NCI-H2107 (cell line): ENCODE measurements at places on chromosomes 4 and X.

DNA sequence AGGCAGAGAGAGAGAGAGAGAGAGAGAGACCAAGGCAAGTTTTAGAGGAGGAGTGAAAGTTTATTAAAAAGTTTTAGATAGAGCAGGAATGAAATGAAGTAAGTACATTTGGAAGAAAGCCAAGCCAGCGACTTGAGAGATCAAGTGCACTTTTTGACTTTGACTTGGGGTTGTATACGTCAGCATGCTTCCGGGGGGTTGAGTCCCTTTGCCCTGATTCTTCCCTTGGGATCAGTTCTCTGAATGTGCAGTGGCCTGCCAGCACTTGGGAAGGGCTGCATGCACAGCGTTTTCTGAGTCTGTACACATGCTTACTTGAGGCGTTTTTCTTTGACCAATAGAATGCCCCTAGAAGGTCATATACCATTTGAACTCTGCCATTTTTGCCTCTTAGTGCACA is 400.5 kb downstream of the PDGFC start:
- no peak for DNase-seq

DNA sequence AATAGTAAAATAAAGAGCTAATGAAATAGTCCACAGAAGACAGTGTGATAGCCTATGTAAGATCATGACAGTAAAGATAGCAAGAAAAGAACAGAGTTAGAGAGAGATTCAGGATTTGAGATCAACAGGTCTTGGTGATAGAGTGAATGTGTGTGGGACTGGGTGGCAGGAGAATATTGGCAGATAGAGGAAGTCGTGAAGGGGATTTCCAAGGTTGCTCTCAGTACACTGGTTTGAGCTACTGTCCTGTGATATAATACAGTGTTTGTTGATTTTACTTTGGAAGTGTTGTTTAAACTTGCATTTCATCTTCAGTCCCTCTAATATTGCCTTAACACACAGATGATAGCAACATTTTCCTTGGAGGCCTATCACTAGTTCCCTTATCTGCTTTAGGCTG is 44.1 kb downstream of the DTHD1 start:
- DNase-seq = no peak

- no peak for DNase-seq
These were observed 76.8 kb downstream of the LNX1 start for GRCh38 chr4:53514509-53514908.

DNA sequence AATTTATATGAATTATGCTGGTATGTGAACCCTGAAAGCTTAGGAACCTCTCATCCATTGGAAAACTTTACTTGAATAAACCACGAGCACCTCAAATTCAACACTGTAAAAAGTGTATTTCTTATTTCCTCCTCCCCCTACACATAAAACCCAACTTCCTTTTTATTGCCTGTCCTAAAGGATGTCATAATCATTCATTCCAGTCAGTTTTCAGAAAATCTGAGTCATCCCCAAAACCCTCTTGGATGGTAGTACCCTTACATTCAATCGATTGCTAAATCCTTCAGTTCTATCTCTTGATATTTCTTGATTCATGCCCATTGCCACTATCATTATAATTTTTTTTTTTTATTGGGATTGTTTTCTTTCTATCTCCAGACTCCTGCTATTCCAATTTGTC is 91.1 kb upstream of the ATP8A1 start:
- DNase-seq = no peak

DNA sequence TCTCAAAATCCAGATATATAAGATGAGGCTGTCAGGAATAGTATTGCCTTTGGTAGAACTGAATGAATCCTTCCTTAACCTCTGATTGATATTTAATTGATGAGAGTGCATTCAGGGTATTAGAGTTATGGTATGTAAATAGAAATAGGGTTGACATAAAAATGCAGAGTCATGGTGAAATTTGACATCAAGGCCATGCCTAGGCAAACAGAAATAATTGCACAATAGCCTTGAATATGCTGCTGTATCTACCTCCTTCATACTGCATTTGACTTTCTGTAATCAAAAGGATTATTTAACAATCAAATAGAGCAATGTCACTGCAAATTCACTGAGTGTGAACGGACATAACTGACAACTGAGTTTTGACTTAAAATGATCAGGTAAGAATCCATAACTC is 1316.3 kb downstream of the STIM2 start:
- DNase-seq = no peak

DNA sequence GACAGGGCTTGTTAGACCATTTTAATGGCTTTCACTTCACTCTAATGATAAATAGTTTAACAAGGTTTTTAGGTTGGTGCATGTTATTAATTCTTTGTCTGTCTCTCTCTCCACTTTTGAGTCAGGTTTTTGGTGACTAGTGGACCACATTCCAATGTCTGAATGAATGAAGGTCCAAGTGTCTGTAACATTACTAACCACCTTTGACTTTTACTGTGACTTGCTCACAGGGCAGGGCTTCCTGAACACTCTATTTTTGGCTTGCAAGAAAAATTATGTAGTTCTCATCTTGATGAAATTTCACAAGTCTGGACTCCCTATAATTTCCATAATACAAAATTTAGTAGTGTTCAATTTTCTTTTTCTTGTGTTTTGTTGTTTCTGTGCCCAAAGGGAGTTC is 78.9 kb upstream of the BMPR1B start:
- DNase-seq = no peak

DNA sequence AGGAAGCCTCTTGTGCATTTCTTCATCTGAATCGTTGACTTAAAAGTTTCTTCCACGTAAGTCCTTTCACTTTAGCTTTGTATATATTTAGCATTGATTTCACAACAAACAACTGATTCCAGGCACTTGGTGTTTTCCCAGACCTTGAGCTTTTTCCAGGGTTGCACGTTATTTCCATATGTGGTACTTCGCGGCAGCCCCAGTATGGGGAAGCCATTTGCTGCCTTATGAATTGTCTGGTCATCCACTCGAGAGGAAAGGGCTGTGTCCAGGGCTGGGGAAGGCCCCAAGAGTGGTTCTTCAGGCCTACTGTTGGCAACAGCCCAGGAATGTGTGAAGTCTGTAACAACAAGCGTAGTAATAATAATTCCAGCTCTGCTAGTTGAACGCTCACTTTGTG is 2.8 kb upstream of the TLR8 start:
- DNase-seq = no peak

GRCh38 chrX:103687696-103688201 is 1.2 kb upstream of the MORF4L2 start:
- DNase-seq = peak; percentile 72

GRCh38 chrX:97132664-97133415 is 249.1 kb downstream of the RPA4 start:
- no peak for DNase-seq

GRCh38 chr4:120873554-120873953 is 49.0 kb downstream of the PRDM5 start:
- DNase-seq = no peak

GRCh38 chr4:184102927-184103326 is 114.7 kb downstream of the ENPP6 start:
- no peak for DNase-seq

DNA sequence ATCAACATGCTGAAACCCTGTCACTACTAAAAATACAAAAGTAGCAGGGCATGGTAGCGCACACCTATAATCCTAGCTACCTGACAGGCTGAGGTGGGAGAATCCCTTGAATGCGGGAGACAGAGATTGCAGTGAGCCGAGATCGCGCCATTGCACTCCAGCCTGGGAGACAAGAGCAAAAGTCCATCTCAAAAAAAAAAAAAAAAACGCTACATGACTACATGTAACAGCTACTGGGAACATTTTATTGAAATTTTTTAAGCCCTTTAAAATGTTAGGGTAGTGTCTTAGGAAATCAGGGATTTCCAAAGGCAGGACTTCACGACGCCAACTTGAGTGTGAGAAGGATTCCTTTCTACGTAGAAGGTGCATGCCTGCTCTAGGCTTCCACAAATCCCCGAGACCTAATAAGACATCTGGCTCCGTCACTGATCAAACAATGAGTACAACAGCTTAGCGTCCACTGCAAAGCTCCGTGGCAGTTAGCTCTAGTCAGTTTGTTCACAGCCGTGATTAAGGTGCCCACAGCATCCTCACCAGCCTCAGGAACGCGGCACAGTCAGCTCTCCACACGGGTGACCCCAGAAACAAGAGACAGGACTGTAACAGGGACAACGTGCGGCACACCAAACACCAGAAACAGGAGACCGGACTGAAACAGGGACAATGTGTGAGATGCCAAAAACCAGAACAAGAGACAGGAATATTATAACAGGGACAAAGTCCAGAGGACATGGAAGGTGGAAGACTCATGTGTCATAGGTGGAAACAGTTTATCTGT is 33.7 kb downstream of the DHRSX start:
- DNase-seq = no peak

DNA sequence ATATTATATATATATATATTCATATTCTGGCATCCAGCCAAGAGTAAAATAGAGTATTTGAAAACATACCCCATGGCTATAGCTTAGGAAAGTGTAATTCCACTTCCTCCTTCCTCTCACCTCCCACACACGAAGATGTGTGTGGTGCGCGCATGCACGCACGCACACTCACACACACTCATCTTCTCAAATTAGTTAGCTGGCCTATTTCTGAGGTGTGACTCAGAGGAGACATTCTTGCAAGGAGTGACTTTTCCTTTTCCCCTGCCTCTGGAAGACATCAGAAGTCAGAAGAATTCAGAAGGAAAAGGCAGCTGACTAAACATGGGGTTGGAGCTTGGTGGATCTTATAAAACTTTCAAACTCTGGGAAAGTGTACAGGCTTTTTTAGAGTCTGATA is 8.8 kb downstream of the ENPEP start:
- no peak for DNase-seq

- no peak for DNase-seq
These were observed 52.9 kb downstream of the EPHA5 start for GRCh38 chr4:65617416-65617815.

- no peak for DNase-seq
These were observed 21.3 kb downstream of the SPCS3 start for GRCh38 chr4:176340871-176341685.

DNA sequence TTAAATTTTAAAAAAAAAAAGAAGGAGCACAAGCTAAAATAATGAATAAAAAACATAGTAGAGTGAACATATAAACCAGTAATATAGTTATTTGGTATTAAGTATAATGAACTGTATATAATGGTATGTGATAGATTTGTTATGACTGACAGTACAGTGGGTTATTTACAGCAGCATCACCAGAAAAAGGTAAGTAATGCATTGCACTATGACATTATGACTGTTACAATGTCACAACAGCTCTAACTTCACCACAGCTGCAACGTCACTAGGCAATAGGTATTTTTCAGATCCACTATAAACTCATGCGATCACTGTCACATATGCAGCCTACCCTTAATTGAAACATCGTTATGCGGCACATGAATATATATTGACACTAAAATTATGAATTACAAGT is 72.5 kb downstream of the COX7B2 start:
- DNase-seq = no peak

GRCh38 chr4:47662975-47663374 is 174.9 kb downstream of the CORIN start:
- DNase-seq = no peak

GRCh38 chrX:94492541-94492940 is 818.5 kb downstream of the FAM133A start:
- DNase-seq = no peak

- DNase-seq = no peak
These were observed 30.6 kb upstream of the ETNPPL start for GRCh38 chr4:108793415-108793814.

DNA sequence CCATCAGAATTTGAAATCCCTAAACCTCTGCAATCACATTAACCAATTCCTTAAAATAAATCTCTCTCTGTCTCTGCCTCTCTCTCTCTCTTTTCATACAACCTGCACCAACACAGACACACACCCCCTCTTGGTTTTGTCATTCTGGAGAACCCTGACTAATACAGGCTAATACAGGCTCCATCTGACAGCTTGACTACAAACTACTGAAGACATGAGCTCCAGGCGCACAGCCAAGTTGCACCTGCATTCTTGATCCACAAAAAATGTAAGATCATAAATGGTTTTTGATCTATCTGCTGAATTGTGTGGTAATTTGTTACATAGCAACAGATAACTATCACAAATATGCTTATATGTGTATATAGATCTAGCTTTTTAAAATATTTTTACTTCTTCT is 2414.2 kb downstream of the PCDH7 start:
- DNase-seq = no peak

- no peak for DNase-seq
These were observed 915.1 kb downstream of the ADGRL3 start for GRCh38 chr4:62115216-62115615.

DNA sequence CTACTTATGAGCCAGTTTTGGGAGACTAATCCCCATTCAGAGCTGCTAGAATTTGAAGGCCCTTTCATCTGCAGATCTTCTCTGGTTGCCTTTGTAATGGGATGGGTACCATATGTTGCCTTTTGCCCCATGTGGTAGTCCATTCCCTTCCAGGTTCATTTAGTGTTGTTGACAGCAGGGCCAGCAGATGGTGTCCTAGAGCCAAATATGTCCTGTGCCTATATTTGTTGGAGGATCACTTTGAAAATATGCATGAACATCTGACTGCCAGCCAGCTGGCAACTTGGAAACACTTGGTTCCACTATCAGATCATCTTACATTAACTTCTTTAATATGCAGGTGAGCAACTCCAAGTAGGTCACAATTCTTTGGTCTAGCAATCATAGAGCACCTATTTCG is 30.4 kb downstream of the CFAP299 start:
- peak; percentile 42 for DNase-seq

- DNase-seq = no peak
These were observed 205.9 kb downstream of the TLL1 start for GRCh38 chr4:166078955-166079354.

- no peak for DNase-seq
These were observed 79.8 kb upstream of the PPP1R2C start for GRCh38 chrX:42857766-42858165.

DNA sequence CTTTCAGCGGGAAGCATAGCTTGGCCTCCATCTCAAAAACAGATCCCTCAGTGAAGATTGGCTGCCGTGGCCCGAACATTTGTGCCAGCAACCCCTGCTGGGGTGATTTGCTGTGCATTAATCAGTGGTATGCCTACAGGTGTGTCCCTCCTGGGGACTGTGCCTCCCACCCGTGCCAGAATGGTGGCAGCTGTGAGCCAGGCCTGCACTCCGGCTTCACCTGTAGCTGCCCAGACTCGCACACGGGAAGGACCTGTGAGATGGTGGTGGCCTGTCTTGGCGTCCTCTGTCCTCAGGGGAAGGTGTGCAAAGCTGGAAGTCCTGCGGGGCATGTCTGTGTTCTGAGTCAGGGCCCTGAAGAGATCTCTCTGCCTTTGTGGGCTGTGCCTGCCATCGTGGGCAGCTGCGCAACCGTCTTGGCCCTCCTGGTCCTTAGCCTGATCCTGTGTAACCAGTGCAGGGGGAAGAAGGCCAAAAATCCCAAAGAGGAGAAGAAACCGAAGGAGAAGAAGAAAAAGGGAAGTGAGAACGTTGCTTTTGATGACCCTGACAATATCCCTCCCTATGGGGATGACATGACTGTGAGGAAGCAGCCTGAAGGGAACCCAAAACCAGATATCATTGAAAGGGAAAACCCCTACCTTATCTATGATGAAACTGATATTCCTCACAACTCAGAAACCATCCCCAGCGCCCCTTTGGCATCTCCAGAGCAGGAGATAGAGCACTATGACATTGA is 175.4 kb downstream of the FAT4 start:
- DNase-seq = no peak

GRCh38 chr4:173160871-173161270 is 7.7 kb upstream of the GALNT7 start:
- DNase-seq = no peak
